ENCODE measurements at places on chromosomes 4 and X.

DNA sequence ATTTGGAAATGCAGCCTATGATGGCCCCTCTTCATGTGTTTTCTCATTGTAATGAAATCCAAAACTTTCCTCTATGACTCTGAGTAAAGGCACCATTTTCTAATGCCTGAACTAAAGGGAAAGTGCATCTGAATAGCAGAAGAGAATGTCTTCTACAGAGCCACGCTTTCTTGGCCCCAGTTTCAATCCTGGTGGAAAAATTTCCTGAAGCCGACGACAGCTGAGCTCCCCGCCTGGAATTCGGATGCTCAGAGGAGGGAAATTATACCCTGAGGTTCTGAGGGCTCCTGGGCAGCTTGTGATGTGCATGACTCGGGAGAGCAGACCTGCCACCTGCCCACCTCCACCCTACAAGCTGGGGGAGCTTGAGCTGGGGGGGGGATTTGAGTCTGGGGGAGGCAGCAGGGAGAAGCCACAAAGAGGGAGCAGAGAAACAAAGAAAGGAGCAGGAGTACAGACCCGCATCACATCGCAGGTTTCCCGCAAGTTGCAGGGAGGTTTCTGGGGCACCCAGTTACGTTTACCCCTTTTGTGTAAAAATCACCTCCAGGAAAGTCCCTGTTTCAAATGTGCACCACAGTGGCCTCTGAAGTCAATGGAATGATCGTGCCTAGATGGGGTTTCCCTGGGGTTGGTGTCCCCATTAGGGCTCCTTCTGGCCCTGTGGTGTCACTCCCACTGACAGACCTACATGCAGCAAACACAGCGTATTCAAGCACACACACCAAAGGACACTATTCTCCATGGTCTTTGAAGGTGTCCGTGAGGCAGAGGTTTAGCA is 145.6 kb upstream of the RBPJ start:
- DNase-seq: peak; percentile 80

DNA sequence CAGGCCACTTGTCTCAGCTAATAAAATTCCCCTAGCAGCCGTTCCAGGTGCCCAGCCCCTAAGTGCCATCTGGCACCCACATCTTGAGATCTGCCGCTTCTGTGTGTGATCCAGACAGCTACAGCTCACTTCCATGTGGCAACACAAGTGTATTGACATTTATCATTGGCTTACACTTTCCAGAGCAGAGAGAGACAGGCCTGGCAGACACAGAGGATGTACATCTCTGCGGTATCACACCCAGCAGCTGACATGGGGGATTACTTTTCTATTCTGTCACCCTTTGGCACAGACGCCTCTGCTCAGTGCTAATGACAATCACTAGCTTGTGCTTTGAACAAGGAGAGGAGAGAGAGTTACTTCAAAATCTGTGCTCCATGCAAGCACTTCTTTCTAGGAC is 195.9 kb downstream of the KDR start:
- no peak for DNase-seq

DNA sequence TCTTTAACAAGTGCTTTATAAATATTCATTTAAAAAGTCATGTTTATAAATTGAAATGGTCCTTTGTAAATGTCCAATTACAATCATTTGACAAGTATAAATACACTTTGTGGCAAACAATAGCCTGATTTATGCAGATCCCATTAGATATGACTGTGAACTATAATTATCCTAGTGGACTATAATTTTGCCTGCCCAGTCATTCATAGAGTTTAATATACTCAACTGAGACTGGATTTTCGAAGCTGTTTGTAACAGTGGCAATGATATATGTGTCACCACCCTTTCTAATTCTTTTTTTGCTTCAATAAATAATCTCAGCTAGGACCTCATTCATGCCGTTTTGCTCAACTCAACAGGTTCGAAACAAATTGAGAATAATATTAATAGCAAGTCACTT is 732.0 kb downstream of the PCDH18 start:
- DNase-seq: no peak

DNA sequence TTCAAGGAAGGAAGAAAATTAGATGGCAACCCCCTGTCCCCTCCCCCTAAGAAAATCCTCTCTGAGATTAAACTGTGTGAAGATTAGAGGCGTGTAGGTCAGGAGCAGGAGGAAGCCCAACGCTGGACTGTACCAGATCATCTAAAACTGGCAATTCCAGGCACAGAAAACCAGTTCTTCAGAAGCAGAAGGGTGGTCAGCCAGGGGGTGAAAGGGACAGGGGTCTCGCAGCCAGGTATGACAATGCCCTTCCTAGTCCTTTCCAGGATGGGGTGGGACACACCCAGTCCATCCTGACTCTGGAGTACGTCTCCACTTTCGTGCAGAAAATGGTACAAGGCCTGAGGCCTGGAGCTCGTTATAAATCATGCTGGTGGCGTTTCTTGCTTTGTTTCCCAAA is 3.3 kb upstream of the RHOH start:
- DNase-seq: no peak

GRCh38 chrX:130304587-130305368 is 34.9 kb upstream of the SLC25A14 start:
- no peak for DNase-seq

DNA sequence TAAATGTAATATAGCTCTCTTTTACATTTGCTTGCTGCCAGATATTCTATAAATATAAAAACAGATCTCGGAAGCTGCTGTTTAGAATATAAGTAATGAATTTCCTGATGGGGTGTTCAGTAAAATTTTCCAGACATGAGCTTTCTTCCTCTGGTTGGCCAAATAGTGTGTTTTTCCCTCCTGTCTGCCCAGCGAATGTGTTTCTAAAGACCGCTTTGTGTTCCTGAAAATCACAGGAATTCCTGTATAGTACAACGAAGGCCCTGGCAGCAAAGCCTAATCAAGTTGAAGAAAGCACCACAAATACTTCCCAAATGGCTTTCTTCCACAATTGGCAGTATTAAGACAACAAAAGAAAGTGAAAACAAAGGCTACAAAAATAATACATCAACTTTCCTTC is 494.1 kb downstream of the INPP4B start:
- peak; percentile 57 for DNase-seq

DNA sequence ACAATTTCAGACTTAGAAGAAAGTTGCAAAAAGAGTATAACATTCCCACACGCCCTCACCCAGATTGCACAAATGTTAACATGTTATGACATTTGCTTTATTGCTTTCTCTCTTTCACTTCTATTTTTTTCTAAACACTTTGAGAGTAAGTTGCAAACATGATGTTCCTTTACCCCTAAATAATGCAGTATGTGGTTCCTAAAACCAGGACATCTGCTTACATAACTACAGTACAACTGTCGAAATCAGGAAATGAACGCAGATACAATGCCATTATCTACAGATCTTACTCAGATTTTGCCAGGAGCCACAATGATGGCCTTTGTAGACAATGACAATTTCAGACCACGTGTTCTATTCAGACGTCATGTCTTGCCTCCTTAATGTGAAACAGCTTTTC is 22.4 kb downstream of the SH3TC1 start:
- DNase-seq: no peak

- DNase-seq: no peak
Observed at GRCh38 chrX:9612146-9612505, 147.3 kb downstream of the TBL1X start.

GRCh38 chr4:100555611-100556337 is 38.0 kb upstream of the EMCN start:
- DNase-seq: no peak

DNA sequence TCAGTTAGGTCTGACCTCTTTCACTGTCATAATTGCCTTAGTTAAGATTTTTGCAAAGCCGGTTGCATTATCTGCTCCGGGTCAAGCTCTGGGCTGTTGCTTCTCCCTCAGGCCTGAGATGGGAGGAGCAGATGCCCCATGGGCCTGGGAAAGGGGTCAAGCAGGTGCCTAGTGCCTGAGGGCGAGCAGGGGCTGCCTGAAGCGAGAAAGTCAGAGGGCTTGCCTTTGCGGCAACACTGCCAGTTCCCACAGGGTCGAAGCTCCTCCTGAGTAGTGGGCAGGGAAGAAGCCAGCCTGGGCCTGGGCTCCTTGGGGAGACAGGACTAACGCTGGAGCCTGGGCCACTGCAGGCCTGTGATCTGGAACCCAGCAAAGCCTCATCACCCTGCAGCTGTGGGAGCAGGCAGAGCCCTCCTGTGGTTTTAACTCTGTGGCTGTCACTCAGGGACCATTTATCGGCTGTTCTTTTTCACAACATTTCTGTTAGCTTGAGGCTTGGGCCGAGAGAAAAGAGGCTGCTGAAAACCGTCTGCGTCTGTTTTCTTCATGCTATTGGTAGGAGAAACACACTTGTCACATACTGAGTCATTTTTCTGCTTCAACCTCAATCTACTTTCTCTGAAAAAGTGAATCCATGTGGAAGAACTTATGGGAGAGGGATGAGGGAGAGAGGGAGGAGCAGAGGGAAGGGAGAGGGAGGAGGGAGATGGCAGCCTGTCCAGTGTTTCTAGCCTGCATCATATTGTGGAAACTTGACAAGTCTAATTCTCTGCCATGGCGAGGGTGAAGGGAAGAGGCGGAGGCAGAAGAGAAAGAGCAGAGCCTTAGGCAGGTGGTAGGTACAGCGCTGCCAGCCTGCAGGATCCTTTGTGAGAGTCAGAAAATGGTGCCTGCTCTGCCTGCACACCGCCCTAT is 68.4 kb downstream of the RHOH start:
- peak; percentile 56 for DNase-seq

DNA sequence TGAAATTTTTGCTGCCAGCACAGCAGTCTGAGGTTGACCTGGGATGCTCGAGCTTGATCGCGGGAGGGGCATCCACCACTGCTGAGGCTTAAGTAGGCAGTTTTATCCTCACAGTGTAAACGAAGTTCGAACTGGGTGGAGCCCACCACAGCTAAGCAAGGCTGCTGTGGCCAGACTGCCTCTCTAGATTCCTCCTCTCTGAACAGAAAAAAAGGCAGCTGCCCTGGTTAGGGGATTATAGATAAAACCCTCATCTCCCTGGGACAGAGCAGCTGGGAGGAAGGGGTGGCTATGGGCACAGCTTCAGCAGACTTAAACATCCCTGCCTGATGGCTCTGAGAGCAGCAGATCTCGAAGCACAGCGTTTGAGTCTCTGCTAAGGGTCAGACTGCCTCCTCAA is 314.6 kb downstream of the STPG2 start:
- no peak for DNase-seq

DNA sequence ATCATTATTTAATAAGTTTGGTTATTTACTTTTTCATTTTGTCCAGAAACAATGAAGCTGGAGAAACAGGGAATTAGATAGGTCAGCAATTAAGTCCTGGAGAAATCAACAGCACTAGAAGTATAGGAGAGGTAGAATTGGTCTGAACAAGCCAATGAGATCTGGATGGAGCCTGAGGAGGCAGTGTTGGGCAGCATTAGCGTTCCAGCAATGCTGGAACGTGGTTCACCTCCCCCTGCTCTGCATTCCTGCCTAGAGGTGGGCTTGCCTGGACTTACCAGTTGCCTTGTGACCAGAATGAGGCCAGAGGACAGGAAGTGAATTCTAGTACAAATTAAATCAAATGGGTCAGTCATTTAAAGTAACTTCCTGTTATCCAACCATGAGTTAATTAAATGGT is 4.6 kb downstream of the RASSF6 start:
- DNase-seq: no peak

DNA sequence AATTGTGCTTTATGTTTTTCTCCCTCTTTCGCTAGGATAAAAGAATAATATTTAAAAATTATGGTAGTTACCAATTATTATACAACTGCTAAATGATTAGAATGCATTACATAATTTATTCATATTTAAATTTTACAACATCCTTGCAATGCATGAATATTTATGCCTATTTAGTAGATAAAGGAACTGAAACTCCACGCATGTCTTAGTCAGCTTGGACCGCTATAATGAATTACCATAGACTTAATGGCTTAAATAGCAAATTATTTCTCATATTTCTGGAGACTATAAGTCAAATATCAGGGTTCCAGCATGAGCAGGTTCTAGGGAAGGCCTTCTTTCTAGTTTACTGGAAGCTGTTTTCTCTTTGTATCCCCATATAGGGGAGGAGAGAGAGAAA is 1555.4 kb upstream of the ADGRL3 start:
- no peak for DNase-seq

DNA sequence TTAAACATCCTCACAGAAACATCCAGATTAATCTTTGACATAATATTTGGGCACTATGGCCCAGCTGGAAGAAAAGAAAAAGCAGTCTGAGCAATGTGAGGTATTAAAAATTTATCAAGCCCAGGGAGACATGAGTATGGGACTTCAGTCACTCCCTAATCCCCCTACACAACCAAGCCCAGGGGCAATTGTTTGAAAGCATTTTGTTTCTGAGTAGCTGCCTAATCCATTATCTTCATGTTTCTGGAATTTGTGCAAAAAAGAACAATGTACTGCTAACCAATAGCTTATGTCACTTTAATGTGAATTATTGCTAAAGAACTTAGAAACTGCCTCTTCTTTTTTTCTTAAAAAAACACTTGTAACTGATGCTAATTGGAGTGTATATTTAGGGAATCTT is 360.7 kb downstream of the TEX13C start:
- DNase-seq: no peak

DNA sequence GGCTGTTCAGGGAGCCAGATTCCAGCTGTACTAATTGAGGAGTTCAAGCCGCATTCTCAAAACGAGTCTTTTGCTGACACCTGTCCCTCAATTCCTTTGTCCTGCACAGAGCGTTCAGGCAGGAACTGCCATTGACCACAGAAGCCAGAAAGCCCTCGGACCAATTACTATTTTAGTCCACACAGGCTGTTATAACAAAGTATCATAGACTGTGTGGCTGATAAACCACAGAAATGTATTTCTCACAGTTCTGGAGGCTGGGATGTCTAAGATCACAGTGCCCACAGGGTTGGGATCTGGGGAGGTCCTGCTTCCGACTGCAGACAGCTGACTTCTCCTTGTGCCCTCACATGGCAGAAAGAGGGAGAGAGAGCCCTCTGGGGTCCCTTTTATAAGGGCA is 119.8 kb upstream of the ATP6AP2 start:
- DNase-seq: no peak

GRCh38 chr4:93501946-93502345 is 326.6 kb upstream of the ATOH1 start:
- DNase-seq: no peak

DNA sequence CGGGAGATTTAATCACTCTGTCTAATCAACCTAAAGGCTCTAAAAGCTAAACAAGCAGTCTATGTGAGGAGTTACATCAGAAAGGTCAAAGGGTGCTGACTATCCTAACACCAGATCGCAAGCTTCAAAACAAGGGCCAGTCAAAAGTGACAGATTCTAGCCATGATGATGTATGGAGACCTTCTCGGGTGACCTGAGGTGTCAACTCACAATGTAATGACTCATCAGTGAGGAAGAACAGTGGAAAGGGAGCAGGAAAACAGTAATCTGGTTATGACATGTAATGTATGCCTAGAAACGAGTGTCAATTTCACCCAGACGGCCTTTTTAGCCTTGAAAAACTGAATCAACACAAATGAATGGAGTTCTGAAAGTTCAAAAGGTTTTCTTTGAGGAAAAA is 375.3 kb downstream of the IDS start:
- DNase-seq: no peak

- DNase-seq: peak; percentile 33
Observed at GRCh38 chr4:52076731-52077130, 25.6 kb downstream of the SPATA18 start.

DNA sequence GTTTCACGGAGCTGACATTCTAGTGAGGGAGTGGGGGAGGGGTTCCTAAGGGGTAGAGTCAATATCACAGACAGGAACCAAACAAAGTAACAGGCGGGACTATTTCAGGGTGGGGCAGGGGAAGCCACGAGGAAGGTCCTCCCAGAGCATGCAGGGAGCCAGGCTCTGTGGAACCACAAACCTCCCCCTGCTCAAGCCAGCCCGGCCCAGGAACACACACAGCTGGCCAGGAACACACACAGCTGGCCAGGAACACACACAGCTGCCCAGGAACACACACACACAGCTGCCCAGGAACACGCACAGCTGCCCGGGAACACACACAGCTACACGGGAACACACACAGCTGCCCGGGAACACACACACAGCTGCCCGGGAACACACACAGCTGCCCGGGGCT is 24.8 kb downstream of the EVC2 start:
- DNase-seq: no peak
